Left lobe of liver (tissue), 2 donors: ENCODE measurements at places on chromosomes 16 and 17. TPM values are rescaled to one million over a fixed set of nuclear protein-coding genes. Genes with fewer than 3 reads are reported as not detected.

The KRTAP16-1 gene
- not detected for total RNA-seq

The SHCBP1 gene
- not detected for total RNA-seq

The VWA3A gene
- 0.08 TPM for total RNA-seq

The CACNB1 gene
- total RNA-seq = 0.40 TPM

GRCh38 chr17:73288534-73289302, 23.1 kb downstream of the CDC42EP4 start:
- DNase-seq = peak; percentile 79

GRCh38 chr17:55434721-55435120, 13.1 kb upstream of the MMD start:
- DNase-seq = no peak
